ENCODE measurements at places on chromosomes 5 and 9.

GRCh38 chr5:128965638-128966302, 482 bp downstream of the SLC27A6 start:
- no peak for DNase-seq

DNA sequence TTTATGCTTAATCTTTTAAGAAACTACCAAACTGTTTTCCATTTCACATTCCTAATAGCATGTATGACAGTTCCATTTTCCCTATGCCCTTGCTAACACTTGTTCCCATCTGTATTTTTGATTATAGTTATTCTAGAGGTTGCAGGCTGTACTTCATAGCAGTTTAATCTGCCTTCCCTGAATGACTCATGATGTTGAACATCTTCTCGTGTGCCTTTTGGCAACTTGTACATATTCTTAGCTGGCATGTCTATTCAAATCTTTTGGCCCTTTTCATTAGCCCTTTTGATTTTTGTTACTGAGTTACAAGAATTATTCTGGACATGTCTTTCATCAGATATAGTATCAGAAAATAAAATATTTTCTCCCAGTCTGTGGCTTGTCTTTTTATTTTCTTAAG, 320.3 kb downstream of the DIRAS2 start:
- no peak for DNase-seq

DNA sequence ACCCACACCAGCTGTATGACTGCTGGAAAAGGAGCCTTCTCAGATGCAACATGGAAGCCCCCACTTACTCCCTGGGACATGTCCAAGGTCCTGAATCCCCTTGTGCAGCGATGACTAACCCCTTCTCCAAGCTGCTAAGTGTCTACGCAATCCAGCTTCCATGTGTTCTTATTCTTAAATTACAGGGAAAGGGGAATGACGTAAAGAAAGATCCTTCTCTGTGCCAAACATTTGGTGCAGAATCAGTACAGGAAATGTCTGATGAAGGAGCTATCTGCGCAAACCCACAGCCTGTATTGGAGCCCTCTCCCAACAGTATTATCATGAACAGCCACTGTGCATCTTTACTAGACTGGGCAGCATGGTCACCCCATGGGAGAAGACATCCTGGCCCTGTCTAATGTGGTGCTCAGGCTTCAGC, 183.2 kb downstream of the FRMD3 start:
- DNase-seq = no peak

DNA sequence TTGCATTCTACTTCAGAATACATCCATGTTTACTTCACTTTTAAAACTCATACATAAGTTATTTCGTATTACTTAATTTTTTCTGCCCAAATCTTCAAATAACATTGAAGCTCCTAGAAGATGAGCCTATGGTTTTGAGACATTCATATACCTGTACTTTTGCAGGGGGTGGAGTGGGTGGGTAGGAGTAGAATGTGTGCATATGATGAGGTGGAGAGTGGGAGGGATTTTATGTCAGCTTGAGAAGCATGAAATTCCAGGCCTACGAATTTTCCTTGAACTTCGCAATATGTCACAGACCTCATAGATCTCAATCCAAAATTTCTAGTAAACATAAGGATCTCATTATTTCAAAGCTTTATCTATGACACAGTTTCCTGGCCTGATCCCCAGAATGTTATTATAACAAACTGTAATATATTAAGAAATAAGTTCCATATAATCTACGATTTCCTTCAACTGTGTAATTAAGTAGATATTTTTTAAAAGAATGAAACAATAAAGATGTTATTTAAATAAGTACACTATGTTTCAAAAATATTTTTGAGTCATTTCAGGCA, 19.7 kb upstream of the MOB3B start:
- DNase-seq = no peak

GRCh38 chr5:1322955-1323802, 21.7 kb downstream of the CLPTM1L start:
- DNase-seq = no peak

All from CD4-positive, CD25-positive, alpha-beta regulatory T cell (primary cell).